HT1080 (cell line): ENCODE measurements at places on chromosomes 7 and 10. TPM values are rescaled to one million over a fixed set of nuclear protein-coding genes. Genes with fewer than 3 reads are reported as not detected.
A peak's percentile ranks its signal among the peaks of the same experiment; 100 is the strongest.

DNA sequence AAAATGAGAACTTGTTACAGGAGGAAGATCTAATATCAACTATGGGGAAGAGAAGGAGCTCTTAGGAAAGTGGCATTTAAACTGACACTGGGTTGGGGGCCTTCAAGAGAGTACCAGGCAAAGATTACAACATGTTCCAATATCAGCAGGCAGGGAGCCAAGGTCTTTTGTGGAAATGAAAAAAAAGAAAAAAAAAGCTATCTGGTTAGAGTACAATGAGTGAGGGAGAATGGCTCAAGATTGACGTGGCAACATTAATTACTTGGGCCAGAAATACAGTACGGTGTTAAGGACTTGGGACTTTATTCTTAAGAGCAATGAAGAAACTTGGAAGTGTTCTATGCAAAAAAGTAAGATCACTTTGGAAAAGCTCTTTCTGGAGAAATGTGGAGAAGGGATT lies 132.3 kb upstream of the CDK1 start:
- DNase-seq = no peak

- DNase-seq = no peak
These were observed 669.3 kb upstream of the MBL2 start for GRCh38 chr10:53441843-53442242.

The MEOX2 gene
- not detected in 2 replicates for total RNA-seq

- DNase-seq = peak; percentile 69
These were observed 1.5 kb upstream of the C10orf95 start for GRCh38 chr10:102452672-102453340.

DNA sequence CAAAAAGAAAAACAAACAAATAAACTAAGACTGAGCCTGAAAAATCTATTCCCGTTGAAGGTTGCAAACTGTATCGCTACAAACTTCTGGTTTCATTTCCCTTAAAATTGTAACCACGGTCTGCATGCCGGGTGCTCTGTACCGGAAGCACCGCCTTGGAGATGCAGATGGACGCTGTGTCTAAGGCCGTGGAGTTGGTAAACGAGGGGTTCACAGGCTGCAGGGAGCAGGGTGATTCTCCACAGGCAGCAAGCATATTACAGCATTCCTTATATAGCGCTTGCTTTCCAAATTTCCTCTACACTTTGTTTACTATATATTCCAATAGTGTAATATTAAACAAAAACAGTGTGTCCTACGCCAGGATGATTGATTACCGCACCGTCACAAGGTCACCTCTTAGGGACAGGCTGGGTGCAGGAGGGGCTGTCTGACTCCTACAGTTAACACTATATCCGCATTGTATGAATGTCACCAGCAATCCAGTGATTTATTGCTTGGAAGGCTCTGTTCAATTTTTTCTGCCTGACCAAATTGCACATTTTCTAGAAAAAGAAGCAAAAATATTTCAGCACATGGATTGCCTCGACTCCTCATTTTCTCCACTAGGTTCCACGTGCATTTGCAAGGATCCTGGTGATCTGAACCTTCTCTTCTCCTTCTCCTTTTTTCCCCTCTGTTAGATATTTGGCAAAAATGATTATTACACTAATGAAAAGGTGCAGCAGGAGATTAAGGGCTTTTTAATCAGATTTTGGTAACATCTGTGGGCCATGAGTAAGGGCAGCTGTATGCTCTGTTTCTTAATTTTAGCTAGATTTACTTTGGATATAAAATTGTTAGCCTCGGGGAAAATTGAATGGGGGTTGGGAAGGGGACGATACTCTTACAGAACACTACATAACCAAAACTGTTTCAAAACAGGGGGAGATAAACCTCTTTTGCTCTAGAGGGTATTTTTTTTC lies 325.8 kb upstream of the MGMT start:
- no peak for DNase-seq
